ENCODE measurements at places on chromosomes 5 and 9.

GRCh38 chr9:110880189-110880588, 158.1 kb downstream of the LPAR1 start:
- DNase-seq: no peak

DNA sequence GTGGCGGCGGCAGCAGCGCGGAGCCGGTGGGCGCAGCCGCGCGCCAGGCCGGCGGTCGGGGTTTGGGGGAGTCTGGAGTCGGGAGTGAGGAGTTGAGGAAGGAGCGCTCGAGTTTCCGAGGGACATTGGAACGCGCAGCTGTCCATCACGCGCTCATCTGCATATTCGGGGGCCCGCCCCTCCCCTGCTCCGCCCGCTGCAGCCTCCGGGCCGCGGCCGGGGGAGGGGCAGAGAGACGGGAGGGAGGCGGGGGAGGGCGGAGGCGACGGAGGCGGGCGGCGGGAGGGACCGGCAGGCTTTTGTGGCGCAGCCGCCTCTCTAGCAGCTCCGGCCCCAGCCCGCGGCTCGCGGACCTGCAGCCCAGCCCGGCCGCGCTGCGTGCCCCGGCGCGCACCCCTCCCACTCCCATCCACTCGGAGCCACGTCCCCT, at the start of gene IRX2:
IRX2 (minus strand) TSS at position 86 of the 430 bp plus-strand sequence. CDS start 264 bp downstream, outside the sequence.
- DNase-seq: no peak

DNA sequence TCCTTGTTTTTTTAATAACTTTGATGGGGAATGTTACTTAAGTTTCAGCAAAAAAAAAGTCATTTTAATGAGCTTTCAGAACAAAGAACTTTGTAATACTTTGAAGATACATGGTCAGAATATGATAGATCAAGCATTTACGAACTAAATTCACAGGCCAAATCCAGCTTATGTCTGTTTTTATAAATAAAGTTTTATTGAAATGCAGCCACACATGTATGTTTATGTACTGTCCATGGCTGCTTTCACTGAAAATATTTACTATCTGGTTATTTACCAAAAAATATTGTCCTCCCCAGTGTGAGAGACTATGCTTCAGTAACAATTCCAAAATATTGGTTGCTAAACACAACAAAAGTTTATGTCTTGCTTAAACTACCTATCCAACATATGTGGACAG, 366.7 kb downstream of the PIK3R1 start:
- no peak for DNase-seq

GRCh38 chr5:8560776-8561175, 691.8 kb downstream of the MTRR start:
- no peak for DNase-seq

DNA sequence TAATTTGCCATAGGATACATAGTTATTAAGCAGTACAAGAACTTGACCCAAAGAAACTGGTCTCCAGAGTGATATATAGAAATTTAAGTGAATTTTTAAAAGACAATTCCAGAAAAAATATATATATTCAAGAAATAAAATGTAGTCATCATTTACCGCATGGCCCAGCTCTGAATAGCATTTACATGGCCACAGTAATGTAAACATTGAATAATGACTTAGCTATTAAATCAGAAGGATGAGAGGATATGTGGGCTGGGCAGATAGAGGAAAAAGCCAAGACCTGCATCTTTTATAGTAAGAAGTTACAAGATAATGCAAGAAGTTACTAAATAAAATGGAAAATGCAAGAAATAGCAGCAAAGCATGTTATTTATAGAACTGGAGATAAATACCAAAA, 405.2 kb upstream of the WWC1 start:
- no peak for DNase-seq

DNA sequence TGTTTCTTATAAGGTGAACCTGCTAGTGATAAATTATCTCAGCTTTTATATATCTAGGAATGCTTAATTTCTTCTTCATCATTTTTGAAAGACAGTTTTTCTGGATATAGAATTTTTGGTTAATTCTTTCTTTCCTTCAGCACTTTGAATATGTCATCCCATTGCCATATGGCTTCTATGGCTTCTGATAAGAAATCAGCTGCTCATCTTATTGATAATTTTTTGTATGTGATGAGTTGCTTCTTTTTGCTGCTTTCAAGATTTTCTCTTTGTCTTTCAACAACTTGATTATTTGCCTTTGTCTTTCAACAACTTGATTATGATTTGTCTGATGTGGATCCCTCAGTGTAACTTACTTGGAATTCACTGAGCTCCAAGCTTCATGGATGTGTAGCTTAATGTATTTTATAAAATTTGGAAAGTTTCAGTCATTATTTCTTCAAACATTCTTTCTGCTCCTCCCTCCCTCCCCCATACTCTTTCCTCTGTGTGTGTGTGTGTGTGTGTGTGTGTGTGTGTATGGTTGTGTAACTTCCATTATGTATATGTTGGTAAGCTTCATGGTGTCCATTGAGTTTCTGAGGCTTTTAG, 243.9 kb downstream of the TLE1 start:
- DNase-seq: no peak

- no peak for DNase-seq
Measured at GRCh38 chr9:122200960-122201595, 27.7 kb downstream of the LHX6 start.

All from GM12891 (cell line).